ENCODE measurements at places on chromosomes 6 and 20.

DNA sequence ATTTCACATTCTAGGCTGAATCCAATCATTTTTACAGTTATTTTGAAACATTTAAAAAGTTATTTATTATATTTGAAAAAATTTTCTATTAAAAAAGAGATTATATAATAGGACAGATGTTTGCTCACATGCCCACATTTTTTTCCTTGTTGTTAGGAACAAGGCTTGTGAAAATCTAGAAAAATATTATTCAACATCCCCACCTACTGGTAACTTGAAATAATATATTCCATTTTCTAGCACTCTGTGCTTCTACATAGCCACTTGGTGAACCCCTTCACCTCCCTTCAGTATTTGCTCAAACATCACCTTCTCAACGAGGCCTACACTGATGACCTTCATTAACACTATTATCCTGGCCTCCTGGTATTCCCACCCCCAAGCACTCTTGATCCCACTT, 18.3 kb upstream of the GPRC6A start:
- DNase-seq, result peak; percentile 55

DNA sequence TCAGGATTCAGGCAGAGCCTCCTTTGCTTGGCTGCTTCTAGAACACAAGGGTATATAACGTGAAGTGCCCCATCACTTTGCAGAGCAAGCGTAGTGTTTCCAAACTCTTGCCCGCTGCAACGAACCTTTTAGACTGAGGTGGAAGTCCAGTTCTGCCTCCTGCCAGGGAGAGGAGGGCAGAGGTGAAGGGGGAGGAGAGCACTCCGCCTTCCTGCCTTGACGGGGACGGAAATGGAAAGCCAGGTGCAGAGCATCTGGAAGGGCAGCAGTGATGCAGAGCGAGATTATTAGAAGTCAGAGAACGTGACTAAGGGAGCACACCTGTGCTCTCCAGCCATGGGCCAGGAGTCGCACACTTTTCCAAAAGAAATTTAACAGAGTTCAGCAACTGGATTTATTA, 63.4 kb downstream of the RREB1 start:
- peak; percentile 9 for DNase-seq

- no peak for DNase-seq
Observed at GRCh38 chr6:19465760-19466159, 371.4 kb upstream of the ID4 start.

DNA sequence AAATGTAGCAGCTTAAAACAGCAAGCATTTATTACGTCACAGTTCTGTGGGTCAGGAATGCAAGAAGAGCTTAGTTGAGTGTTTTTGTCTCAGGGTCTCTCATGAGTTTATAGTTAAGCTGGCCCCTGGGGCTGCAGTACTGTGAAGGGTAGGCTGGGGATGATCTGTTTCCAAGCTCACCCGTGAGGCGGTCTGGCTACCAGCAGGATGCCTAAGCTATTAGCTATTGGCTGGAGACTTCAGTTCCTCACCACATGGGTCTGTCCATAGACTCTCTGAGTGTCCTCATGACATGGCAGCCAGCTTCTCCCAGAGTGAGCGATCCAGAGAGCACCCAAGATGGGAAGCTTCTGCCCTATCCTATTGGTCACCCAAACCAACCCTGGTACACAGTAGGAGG, 12.8 kb upstream of the BICRAL start:
- DNase-seq, result no peak

DNA sequence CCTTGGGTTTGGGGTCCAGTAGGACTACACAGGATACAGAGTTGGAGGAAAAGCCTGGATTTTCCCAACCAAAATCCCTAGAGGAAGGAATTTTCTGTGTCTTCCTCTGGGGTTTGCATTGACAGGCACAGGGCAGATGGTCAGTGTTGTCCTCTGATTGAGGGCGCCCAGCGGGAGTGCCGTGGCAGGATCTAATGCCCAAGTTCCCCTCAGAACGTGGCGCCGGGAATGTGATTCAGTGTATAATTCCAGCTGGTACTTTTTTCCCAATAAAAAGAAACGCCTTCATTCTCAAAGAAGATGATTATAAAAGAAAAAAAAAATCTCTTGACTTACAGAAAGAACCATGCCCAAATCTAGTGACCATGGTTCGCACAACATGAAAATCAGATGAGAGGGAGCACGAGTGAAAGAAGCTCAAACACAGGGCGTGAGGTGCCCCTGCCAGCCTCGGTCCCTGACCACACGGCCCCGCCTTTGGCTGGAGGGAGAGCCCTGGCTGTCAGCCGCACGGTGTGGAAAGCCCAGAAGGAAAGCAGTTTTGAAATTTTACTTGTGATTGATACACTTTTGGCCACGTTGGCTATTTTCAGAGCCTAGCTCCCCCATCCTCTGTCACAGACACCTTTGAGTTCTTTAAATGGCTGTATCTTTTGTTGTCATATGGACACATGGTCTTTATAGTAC, 31.6 kb downstream of the VEGFA start:
- peak; percentile 48 for DNase-seq

DNA sequence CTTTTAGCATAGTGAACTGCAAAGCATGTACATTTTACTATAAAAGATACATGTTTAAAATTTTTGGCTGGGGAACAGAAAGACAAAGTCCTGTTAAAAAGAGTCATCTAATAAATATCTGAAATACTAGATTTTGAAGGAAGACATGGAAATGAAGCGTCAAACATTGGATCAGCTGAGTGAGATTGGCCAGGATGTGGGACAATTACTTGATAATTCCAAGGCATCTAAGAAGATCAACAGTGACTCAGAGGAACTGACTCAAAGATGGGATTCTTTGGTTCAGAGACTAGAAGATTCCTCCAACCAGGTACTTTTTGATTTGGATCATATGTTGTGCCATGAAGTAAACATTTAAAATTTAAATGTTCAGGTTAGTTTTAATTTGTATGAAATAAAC, 162.3 kb downstream of the UTRN start:
- DNase-seq, result no peak

DNA sequence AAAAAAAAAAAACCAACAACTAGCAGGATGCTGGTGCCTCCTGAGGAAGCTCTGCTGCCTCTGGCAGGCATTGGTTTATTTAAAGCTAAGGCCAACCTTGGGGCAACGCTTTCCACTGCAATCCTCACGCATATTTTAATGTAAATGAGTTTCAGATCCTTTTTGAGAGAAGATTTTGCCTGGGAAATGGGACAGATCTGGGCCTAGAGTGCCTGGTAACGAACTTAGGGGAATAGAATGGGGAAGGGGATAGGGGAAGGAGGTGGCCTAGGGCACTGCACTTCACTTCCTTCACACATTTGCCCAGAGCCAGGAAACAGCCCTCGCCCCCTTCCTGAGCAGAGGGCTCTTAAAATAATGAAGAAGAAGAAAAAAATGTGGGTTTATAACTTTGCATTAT, 132.7 kb upstream of the TMEM170B start:
- no peak for DNase-seq

- no peak for DNase-seq
Observed at GRCh38 chr20:21338291-21338690, 35.2 kb downstream of the XRN2 start.

- DNase-seq, result no peak
Observed at GRCh38 chr6:46103441-46104115, 26.2 kb upstream of the ENPP4 start.

- DNase-seq, result no peak
Observed at GRCh38 chr6:78435671-78436070, 431.7 kb upstream of the IRAK1BP1 start.

DNA sequence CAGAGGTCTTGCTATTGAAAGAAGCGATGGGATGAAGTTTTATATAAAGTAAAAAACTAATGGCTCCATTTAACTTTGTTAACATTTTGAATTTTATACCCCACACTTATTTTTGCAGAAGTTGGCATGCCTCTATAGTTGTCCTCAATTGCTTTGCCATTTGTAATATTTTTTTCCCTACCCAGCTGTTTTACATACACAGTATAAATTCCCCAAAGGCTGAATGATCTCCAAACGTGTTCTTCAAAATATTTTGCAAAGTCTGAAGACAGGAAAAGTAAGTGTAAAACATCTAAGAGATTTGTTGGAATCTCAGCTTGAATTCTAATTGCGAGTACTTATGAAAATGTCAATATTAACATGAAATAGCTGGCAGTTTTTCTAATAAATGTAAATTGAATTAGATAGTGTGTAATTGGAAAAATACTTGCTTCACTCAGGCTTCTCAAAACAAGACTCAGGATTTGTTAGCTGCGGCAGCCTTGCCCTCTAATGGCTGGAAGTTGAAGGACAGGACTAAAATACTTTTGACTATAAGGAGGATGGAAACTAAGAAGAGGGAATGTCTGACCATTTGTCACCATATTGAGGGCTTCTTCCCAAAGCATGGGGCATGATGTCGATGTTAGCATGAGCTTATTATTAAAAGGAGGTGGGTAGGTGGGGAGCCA, 226.8 kb downstream of the UST start:
- DNase-seq, result peak; percentile 12

DNA sequence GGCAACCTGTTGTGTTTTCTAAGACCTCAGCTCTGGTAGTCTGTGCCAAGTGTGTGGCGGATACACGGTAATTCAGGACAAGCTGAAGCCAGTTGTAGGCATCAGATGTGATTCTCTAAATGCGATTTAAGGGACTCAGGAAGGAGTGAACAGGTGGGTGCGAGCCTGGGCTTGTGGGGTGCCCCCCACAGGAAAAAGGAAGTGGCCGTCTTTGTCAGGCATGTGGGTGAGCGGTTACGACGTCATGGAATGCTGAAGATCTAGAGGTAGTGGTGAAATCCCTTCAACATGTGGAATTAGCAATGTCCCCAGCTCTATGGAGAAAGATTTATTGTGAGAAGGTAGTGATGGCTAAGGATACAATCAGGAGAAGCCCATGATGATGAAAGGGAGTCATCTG, 95.1 kb upstream of the EXOC2 start:
- peak; percentile 34 for DNase-seq

DNA sequence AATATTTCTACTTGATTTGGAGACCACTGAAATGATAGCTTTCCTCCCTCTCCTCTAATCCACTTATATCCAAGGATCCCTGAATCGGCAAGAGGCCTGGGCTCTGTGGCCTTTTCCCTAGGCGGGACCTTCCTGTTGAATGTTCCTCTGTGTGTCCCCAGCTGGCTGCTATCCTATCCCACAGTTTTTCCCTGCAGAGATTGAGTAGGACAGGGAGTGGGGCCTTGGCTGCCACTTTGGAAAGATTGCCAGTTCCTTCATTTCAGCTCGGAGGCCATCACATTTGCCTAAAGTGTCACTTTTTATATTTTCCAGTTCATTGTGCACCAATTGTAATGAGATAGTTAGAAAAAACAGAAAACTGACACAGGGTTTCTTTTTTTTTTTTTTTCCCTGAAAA, 38.9 kb upstream of the SMIM8 start:
- no peak for DNase-seq

- DNase-seq, result no peak
Observed at GRCh38 chr20:46050885-46051284, 21.9 kb downstream of the SLC12A5 start.

GRCh38 chr20:47677635-47678453, 107.4 kb downstream of the SULF2 start:
- DNase-seq, result peak; percentile 65

DNA sequence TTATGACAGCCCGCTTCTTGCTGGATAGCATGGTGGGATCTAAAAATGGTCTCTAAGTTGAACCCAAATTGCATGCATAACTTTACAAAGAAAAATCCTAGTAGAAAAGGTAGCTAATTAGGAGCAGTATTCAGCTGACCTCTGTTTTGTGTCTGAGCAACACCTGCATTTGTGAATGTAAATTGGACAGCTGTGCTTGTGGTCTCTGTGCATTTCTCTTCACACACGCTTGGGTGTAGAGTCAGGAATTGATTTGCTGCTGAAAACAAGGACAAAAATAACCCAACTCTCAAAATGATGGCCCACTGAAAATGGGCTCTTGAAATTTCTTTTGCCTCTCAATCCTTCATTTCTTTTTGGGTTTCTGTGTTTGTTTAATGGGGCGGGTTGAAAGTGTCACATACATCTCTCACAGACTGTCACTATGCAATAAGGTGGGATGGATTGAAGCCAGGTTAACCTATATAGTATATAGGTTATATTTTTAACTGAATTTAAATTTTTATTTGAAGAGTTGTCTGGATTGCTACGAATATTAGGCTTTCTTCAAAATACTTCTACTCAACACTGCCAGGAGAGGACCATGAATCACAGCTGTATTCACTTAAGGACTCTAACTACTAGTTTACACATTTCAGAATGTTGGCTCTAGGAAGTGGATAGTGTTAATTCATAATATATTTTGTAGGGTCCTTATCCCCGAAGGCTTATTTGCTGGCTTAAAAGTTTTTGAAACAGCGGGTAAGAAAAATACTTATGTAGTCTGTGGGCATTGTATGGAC, 46.5 kb downstream of the SOBP start:
- DNase-seq, result no peak

GRCh38 chr6:25975923-25976560, 13.4 kb downstream of the TRIM38 start:
- no peak for DNase-seq

DNA sequence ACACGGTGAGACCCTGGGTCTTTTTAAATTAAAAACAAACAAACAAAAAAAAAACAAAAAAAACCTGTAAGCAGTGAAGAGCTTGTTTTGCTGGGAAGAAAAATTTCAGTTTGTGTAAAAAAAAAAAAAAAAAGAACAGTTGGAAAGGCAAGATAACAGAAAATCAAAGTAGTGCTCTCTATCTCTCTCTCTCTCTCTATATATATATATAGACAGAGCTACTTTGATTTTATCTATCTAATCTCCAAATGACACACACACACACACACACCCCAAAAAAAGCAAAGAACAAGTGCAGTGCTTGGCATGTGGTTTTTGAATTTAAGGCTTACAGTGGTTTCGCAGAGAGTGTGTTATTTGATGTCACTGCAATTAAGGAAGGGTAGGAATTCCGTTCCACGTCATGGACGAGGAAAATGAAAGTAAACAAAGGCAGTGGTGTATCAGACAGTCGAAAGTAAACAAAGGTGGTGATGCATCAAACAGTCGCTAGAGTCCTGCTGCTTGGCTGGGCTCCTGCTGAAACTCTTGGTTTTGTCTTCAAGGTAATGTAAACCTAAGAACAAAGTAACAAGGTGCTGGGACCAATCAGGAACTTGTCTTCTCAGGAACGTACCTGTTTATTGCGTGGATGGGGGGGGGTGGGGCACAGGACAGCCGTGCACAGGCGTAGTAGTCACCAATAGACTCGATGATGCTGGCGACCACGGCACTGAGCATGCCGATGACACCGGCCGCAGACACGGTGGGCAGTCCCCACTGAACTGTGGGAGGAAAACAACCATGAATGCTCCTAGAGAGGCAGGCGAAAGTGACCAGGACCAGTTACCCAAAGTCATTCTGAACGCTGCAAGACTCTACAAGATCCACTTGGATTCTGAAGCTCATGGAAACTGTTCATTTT, 131.8 kb downstream of the SLC23A2 start:
- no peak for DNase-seq

- peak; percentile 43 for DNase-seq
Observed at GRCh38 chr6:104943781-104944180, 13.1 kb upstream of the LIN28B start.

DNA sequence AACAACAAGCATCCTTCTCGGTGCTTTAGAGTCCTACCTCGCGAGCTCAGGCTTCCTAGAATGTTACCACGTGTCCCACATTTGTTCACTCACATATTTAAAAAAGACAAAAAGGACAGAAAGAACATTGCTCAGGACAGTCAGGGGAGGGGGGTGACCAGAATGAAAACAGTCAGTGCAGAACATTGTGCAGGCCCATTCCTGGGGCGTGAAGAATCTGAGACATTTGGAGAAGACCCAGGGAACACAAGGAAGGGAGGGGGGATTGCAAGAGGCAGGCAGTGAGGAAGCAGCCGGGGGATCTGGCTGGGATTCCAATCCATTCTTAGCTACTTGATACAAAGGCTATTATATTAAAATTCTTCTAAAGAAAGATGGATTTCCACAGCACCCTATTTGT, 270.4 kb upstream of the CITED2 start:
- DNase-seq, result no peak

GRCh38 chr6:27177485-27178406, 69.8 kb upstream of the PRSS16 start:
- DNase-seq, result peak; percentile 93

Data from NB4 (cell line).